ENCODE measurements at places on chromosomes 11 and 22.

DNA sequence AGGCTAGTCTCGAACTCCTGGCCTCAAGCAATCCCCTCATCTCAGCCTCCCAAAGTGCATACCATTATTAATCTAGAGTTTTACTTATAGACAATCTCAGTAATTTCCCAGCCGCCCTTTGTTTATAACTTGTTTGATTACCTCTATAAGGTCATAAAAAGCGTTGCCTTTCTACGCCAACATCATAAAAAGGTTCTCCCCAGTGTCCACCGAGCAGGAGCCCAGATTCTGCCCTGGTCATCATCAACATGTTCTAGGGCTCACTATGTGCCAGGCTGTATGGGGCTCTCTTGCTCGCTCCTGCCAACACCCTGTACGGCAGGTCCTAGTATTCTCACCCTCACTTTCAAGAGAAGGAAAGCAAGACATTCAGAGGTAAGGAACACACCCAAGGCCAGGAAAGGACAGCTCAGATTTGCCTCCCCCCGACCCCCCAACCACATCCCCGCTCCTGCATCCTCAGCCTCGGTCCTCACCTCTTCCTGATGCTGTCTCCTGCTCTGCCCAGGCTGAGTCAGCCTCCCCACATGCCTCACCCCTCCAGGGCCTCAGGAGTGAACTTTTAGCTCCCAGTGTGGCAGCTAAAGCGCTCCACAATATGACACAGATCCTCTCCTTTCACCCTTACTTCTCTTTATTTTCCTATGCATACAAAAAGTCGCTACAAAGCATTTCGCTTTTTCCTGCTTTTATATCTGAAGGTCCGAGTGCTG is 14.3 kb downstream of the ARFGAP3 start:
- no peak for DNase-seq

- no peak for DNase-seq
Observed at GRCh38 chr11:120835601-120836228, 188.2 kb upstream of the TBCEL start.

GRCh38 chr11:69122630-69123431 is 32.9 kb upstream of the SMIM38 start:
- no peak for DNase-seq

GRCh38 chr11:48107188-48107704 is 109.4 kb upstream of the OR4B1 start:
- no peak for DNase-seq

GRCh38 chr22:47123006-47123826 is 360.8 kb downstream of the TBC1D22A start:
- DNase-seq = no peak

DNA sequence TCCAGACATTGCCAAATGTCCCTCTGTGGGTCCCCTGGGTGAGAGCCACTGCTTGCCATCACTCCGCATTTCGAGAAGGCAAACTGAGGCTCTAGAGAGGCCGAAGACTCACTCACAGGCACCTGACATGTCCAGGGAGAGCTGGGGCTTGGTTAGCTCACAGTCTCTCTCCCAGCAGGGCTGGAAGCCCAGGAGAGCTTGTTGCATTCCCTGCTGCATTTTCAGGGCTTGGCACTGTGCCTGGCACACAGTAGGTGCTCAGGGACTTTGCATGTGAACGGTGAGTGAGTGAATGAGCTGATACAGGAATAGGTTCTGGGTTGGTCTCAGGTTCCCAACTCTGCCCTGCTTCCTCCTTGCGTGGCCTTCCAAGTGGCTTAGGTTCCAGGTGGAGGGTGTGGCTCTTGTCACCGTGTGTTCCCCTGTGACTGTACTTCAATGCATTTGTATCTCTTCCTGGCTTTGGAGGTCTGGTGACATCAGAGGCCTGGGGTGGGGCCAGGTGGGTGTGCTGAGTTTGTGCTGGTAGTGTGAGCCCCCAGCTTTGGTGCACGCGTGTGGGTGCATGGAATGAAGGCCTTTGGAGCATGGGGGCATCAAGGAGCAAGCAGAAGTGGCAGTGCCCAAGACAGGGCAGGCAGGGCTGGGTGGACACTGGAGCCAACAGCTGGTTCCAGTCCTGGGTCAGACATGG is 18.4 kb upstream of the SMIM38 start:
- no peak for DNase-seq

GRCh38 chr11:12356944-12357655 is 20.3 kb upstream of the PARVA start:
- no peak for DNase-seq

DNA sequence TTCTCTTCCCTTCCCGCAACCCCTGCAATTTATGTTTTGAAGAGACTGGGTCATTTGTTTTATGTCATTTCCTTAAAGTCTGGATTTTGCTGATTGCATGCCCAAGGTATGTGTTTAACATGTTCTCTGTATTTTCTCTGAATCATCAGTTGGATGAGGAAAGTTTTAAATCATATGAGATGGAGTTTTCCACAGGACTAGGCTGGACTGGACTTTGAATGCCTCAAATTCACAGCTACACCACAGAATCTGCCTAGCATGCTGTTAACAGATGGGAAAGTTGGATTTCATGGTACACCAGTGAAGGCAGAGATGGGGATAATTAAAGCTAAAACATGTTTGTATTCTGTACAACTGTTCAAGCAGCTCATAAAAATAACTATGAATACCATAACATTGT is 62.6 kb downstream of the CWC15 start:
- DNase-seq = no peak

DNA sequence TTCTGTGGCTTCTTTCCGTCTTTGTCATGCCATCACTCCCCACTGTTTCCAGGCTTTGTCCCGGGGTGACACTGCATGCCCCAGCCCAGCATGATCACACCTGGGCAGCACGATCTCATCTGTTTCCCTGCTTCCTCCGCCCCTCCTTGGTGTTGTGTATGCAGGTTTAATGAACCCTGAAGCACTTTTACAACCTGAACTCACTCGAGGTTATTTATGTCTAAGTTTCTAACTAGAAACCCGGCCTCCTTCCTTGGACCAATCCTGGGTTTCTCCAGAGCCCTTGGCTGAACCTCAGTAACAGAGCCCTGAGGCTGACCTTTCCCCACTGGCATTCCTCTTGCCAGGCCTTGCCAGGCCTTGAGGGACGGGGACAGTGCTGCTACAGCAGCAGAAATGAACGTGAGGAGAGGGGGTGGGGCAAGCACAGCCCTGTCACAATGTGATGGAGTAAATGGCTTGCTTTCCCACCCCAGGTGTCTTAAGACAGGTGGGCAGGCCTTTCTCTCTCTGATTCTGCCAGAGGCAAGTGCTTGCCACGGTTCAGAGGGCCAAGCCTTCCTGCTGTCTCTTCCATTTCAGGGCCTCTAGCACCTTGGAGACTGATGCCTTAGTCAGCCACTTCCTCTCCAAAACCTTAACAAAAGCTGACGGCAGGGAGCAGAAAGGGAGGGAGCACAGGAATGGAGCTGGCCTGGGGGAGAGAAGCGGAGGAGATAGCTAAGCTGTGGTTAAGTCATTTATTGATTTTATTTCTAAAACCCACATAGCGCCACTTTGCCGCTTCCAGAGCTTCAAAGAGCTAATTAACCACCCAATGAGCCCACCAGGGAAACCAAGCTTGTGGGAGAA is 3.1 kb upstream of the PYGM start:
- DNase-seq = no peak

GRCh38 chr11:87137711-87138110 is 100.0 kb downstream of the TMEM135 start:
- no peak for DNase-seq

DNA sequence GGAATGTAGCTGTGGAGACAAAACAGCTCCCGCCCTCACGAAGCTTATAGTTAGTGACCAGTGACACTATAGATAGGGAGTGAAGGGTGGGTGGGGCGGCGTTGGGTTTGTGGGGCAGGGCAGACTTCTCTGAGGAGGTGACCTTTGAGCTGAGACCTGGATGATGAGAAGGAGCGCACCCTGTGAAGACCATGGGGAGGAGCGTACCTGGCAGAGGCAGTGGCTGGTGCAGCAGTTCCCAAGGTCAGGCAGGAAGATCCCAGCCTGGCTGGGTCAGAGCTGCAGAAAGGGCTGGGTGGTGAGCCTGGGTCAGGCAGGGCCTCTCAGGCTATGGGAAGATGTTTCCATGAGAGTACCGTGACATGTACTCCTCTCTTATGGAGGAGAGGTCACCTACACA is 135.0 kb upstream of the RCN1 start:
- DNase-seq = no peak

DNA sequence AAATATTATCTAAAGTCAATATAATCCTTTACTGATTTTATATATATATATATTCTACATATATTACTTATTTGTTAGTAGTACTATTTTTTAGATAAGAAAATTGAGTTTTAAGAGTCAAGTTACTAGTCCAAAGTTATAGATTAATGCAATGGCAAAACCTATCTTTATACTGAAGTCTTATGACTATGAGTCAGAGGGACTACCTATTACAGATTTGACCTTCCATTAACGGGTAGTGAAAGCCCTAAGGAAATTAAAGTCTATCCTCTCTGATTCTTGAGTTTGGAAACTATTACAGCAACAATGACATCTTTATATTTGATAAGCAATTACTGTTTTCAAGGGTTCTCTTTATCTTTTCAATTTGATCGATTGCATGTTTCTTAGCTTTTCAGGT is 315.8 kb downstream of the CASP12 start:
- no peak for DNase-seq

DNA sequence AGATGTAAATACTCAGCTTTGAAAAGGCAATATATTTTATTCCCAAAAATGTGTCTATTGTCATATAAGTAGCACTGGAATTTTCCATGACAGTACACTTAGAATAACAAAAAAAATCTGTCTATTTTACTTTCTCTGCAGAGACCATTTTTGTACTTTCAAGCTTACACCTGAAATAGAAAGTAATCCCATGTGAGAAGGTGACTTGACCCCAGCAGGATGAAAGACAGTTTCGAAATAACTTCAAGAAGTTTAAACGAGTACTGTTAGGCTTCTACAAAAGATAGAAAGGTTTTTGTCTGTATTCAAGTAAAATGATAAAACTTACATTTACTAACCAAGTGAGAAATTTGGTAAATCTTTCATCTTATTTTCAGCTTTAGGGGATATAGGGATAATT is 259.9 kb upstream of the CTSC start:
- no peak for DNase-seq

GRCh38 chr22:48888466-48889208 is 939.0 kb downstream of the BRD1 start:
- DNase-seq = no peak

DNA sequence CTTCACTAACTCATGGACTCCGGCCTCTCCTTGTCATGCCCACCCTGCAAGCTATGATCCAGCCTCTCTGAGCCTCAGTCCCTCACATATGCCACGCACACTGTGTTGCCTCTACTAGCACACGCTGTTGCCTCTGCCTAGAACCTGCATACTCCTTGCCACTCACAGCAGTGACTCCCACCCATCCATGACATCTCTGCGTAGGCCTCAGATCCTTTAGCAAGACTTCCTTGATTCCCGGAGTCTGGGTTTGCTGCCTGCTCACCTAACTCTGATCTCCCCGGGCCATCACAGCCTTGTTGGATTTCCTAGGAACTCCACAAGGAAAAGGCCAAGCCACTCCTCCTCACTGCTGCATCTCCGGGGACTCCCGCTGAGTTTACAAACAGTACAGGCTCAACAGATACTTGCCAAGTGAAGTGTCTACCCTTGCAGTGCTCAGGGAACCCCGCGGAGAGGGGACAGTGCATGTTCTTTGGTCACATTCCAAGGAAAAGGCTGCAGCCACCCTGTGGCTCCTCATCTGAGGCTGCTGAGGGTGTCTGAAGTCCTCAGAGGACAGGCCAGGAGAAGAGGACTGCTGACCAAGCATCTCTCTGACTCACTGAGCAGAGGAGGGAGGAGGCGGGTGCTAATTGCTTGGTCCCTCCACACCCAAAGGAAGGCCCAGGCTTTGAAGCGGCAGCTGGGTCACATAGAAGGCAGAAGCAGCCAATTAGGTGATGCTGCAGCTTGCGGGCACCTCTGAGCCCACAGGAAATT is 42.4 kb upstream of the NAV2 start:
- DNase-seq = no peak

- no peak for DNase-seq
Observed at GRCh38 chr11:126186025-126186698, 25.3 kb downstream of the RPUSD4 start.

DNA sequence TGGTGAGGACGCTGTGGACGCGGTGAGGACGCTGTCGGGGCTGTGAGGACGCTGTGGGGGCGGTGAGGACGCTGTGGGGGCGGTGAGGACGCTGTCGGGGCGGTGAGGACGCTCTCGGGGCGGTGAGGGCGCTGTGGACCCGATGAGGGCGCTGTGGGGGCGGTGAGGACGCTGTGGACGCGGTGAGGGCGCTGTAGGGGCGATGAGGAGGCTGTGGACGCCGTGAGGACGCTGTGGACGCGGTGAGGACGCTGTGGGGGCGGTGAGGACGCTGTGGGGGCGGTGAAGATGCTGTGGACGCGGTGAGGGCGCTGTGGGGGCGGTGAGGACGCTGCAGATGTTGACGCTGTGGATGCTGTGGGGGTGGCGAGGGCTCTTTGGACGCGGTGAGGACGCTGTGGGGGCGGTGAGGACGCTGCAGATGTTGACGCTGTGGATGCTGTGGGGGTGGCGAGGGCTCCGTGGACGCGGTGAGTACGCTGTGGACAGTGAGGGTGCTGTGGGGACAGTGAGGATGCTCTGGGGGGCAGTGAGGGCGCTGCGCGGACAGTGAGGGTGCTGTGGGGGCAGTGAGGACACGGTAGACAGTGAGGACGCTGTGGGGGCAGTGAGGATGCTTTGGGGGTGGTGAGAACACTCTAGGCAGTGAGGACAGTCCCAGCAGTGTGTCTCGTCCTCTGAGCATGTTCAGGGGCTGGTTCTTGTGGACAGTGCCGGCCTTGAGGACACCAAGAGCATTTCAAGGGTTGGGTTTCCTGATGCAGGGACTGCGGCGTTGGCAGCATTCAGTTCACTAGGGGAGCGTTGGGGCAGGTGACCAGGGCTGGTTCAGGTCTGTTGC is 4.2 kb downstream of the GP1BB start:
- DNase-seq = no peak

- no peak for DNase-seq
Observed at GRCh38 chr22:27557286-27558008, 244.1 kb downstream of the MN1 start.

GRCh38 chr11:134358165-134358855 is 26.5 kb downstream of the GLB1L2 start:
- DNase-seq = no peak

DNA sequence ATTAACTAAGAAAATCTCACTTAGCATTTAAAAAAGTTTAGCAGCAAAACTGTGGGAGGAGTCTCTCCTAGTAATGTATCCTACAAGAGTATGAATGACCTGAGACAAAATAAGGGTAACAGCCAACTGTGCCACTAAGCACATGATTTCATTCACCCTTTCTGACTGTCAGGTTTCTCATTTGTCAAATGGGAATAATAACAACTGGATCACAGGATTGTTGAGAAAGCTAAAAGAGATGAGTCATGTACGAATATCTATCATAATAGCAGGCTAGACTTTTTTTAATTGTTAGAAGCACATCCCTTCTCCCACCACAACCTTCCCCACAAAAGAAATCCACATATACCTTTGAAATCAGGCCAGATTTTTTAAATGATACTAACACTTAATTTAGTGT is 39.5 kb downstream of the MTMR2 start:
- no peak for DNase-seq

DNA sequence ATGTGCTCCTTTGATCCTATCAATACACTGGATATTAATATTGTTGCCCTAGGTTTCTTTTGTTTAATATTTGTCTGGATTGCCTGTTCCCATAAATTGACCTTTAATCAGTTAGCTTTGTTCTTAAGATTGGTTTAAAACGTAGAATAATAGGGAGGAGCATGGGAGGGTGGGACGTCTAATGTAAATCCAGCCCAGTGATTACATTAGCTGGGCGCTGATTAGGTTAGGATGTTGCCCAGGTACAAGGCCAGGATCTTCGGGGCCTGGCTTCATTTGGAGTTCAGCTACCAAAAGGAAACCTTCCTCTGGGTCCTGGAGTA is at the start of gene SRSF8:
SRSF8 (plus strand) TSS at position 204 of the 323 bp plus-strand sequence. CDS start 308 bp downstream, outside the sequence.
- DNase-seq = peak; percentile 12

GRCh38 chr11:74069146-74070046 is 60.5 kb upstream of the UCP3 start:
- DNase-seq = no peak
